ENCODE measurements at places on chromosomes 6 and 20.

DNA sequence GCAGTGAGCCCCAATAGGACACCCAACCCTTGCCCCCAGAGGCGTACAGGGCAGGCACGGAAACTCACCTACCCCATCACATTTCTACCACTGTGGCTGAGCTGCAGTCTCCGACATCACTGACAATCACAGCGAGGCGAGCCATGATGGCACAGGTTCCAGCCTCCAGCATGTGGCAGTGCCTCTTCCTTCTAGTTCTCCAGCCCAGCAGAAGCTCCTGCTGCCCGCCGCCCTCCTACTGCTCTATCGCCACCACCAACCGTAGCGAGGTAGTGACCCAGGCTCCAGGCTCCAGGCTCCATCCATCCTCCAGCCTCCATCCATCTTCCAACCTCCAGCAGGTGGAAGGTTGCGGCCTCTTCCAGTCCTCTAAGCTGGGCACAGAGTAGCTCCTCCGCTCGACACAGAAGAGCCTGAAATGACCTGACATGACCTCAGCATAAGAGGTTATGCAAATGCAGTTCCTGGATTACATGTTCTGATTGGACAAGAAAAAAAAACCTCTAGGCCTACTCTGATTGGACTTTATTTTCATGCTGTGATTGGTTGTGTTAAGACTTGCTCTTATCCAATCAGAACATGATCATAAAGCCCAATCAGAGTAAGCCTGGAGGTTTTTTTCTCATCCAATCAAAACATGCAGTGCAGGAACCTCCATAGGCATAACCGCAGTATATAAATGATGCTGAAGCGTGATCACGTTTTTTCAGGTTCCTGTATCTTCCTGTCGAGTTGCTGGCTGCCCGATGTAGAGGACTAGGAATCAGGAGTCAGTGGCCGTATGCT lies 438.9 kb upstream of the ZNF337 start:
- DNase-seq, result no peak

GRCh38 chr6:52352239-52353018 lies 9.5 kb upstream of the PAQR8 start:
- peak; percentile 98 for DNase-seq

GRCh38 chr20:8143474-8143873 lies 11.4 kb downstream of the PLCB1 start:
- no peak for DNase-seq

DNA sequence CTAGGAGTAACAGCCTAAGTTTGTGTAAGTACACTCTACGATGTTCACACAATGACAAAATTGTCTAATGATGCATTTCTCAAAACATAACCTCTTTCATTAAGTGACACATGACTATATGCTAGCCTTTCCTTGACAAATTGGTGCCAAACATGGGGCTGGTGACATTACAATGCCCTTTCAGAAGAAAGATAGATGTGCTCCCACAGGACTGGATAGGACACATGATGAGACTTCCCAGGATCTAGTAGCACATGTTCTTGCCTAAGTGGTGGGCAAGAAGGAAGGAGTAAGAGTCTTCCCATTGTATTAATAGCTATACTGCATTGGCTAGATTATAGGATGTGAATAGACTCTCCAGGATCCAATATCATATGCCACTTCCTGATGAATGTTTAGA lies 21.5 kb downstream of the ZKSCAN3 start:
- no peak for DNase-seq

Data from HepG2 (cell line).